ENCODE measurements at places on chromosomes 7 and 10. TPM values are rescaled to one million over a fixed set of nuclear protein-coding genes. Genes with fewer than 3 reads are reported as not detected.

GRCh38 chr10:77669892-77670291, 32.3 kb upstream of the KCNMA1 start:
- no peak for DNase-seq

DNA sequence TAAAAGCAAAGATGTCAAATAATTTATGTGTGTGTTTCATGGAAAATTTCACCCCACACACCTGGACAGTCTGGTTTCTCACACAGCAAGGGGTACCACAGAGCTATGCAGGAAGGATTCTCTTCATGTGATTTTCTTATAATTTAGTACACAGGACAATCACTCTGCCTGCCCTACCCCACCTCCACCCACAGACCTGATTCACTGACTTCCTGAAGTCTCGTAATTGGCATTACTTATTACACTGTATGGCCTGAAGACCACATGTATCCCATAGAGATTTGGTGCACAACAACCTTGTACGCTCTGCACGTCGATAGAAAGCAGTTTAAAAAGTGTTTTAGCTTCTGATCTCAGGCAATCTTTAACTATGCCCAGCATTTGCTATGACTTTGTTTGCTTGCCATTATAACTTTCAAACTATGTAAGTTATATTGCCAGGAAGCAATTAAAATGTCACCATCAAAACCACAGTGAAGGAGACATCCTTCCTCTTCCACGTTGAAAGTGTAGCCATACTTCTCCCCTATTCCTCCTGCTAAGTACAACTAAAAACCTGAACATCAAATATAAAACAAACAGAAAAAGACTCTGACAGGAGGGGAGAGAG, 279.4 kb upstream of the IMMP2L start:
- DNase-seq = no peak

- no peak for DNase-seq
Measured at GRCh38 chr10:3099291-3100092, 32.1 kb downstream of the PFKP start.

GRCh38 chr10:69319841-69320316, 41.6 kb downstream of the HK1 start:
- DNase-seq = no peak

MSS51 gene
- 0.41 TPM for total RNA-seq
